RPMI7951 (cell line): ENCODE measurements at places on chromosomes 3 and 15.
A peak's percentile ranks its signal among the peaks of the same experiment; 100 is the strongest.

- DNase-seq = peak; percentile 81
Observed at GRCh38 chr15:80182611-80183261, 29.9 kb downstream of the FAH start.

- DNase-seq = peak; percentile 71
Observed at GRCh38 chr3:190862209-190863118, at the start of gene GMNC. Gene GMNC (minus strand): TSS chr3:190862694. CDS start chr3:190862615, 79 bp downstream.

DNA sequence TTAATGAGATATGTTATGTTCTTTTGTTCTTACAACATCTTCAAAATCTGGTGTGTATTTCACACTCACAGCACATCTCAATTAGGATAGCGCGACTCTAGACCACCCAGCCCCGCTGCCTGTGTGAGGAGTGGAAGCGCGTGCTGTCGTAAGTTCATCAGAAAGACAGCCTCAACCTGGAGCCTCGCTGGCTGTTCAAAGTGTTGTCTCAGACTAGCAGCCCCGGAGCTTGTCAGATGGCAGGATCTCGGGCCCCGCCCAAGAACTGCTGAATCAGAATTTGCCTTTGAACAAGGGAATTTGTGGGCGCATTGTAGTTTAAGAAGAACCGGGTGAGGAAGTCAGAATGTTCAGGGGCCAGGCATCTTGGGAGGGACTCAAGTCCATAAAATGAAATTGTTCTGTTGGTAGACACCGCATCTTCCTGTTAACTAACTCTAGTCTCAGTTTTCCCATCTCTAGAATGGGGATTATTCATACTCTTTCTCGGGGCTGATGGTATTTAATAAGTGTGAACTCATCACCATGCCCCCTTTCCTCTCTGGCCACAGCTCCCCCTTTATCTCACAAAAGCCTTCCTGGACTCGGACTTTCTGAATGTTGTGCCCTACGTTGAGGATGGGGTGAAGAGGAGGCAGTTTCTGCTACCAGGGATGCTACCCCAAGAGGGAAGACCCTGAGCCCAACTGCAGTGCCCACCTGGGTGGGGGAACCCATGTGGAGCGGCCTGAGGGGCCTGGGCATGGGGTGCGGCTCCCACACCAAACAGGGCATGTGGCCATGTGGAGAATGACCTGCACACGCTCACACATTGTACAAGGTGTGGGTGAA, 40.4 kb downstream of the BHLHE40 start:
- DNase-seq = no peak

GRCh38 chr15:101514318-101514717, 24.8 kb upstream of the PCSK6 start:
- no peak for DNase-seq

DNA sequence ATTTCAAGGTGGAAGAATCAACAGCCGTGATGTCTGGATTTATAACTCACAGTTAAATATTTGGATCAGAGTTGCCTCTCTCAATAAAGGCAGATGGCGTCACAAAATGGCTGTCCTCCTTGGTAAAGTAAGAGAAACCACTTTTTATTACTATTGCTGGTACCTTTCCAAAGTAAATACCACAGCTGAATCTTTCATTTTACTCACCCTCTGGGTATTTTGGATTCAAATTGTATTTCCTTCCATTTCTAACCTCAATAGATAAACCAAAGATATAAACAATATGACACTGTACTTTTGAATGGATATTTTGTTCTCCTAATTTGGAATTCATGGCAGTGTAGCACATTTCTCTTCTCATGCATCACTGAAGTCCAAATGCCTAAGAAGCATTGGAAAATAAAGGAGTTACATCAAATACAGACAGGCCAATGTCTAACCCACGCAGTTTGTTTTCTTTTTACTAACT, 29.5 kb downstream of the KLHL24 start:
- DNase-seq = peak; percentile 93

DNA sequence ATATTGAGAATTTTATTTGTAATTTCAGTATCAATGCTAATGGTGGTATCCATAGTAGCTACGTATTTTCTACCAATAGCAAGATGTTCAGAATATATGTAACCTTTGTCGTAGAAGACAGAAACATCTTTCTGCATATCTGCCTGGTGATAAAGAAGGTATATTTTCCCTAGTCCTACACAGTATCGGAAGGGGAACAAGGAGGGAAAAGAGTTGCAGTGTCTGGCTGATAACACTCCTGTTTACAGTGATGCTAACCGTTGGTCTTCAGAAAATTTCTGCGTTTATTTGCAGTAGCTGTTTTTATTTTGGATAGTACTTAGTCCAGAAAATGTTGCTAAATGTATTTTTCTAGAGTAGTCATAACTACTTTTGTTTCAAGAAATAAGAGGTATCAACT, 25.2 kb downstream of the TSC22D2 start:
- no peak for DNase-seq

DNA sequence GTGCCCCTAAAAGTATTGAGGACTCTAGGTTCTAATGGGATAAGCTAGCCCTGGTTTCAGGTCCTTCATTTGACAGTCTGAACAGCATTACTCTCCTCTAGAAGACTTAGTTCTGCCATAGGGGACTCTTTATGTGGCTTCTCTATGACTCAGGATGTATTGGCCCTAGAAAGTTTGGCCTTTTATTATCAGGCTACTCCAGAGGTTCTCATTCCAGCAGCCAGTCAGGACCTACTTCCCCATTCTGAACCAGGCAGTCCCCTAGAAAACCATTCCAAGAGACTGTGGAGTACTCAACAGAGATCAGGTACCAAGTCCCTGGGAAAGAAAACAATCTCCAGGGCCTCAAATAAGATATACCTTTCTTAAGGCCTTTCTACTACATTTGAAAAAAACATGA, 157.9 kb upstream of the TSPAN3 start:
- DNase-seq = no peak

DNA sequence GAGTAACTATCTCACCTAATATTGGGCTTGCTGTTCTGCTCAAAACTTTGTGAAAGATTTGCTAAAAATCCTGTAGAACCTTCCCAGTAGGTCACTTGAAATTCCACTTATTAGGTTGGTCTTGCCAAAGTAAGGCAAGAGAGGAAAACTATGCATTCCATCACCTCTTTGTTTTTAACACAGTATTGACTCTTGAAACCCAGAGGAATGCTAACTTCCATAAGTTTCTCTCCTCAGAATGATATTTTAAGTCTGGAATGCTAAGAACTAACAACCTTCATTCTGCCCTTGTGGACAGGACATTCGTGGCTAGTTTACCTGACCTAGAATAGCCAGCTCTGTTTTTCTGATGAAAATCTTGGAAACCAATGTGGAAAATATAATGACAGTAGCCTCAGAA, 154.5 kb downstream of the TMCO5A start:
- DNase-seq = no peak

DNA sequence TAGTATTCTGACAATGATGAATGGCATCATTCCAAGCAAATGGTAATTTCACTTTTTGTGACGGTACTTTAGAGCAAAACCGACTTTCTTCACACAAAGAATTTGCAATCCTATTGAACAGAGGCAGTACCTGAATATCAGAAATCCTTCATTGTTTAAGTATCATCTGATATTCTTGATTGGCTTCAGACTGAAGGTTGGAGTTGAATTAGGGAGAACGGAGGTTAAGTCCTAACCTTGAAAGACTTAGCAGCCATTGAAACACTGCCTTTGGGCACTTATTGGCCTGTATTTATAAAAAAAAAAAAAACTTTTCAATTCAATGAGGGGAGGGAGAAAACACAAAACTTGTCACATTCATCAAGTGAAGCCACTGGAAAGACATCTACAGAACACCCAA, 89.0 kb downstream of the MECOM start:
- no peak for DNase-seq

- DNase-seq = no peak
Observed at GRCh38 chr15:63719281-63719680, 114.5 kb downstream of the HERC1 start.

GRCh38 chr3:16102905-16103364, 71.5 kb upstream of the GALNT15 start:
- DNase-seq = peak; percentile 68

GRCh38 chr15:60611592-60612346, 132.8 kb upstream of the ICE2 start:
- DNase-seq = no peak

- no peak for DNase-seq
Observed at GRCh38 chr15:50484781-50485180, 60.6 kb downstream of the USP8 start.

- DNase-seq = no peak
Observed at GRCh38 chr15:101463270-101463669, 26.2 kb downstream of the PCSK6 start.

GRCh38 chr3:37985637-37986320, 4.8 kb upstream of the VILL start:
- no peak for DNase-seq

DNA sequence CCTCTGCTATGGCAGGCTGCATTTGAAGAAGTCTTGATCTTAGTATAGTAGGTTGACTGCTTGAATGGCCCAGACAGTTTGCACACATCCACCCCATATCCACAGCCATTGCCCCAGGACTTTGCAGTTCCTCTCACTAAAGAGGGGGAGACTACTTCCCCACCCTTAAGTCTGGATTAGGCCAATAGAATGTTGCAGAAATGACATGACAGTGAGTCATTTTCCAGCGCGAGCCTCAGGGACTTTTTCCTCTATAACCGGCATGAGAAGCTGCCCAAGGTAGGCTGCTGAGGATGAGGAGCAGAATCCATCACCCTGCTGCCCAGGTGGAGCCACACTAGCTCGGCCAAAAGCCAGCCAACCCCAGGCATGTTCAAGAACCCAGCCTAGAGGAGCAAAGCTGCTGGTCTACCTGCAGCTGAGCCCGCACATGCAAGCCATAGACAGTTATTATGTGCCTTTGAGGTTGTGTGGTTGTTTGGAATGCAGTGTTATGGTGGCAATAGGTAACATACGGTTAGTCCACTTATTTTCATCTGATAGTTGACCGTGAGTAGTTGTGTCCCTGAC, 113.9 kb downstream of the TLE3 start:
- DNase-seq = peak; percentile 83

- peak; percentile 35 for DNase-seq
Observed at GRCh38 chr3:46496746-46497555, 825 bp upstream of the RTP3 start.

- DNase-seq = no peak
Observed at GRCh38 chr15:42510258-42511006, 15.0 kb downstream of the SNAP23 start.

DNA sequence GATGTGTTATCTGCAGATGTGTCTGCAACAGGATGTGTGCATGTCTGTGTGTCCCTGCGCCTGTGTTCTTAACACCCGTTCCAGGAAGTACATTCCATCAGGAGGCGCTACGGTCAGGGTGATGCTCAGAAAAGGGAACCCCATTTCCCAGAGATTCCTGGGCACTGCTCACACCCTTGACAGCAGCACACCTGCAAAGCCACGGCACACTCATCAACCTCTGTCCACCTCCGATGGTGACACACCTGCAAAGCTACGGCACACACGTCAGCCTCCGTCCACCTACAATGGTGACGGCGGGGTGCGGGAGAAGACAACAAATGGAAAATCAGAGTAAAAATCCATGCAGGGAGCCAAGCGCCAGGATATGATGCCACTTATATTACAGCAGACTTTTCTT, 55.4 kb downstream of the NIPA2 start:
- DNase-seq = no peak

DNA sequence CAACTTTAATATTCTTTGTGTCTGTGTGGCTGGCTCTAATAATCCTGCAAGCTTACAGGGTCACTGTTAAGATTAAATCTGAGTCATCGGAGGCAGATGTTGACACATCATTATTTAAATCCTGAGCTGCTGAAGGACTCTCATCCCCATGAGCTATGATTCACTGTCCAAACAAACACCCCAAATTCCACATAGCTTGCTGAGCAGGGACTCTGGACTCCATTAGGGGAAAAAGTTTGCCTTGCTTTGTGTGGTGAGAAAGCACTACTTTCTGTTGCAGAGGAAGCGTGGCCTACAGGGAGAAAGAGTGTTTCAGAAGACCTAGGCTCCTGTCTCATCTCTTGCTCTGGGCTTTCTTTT, 213.7 kb downstream of the PDCD6IP start:
- peak; percentile 95 for DNase-seq

GRCh38 chr3:192422321-192422996, 304.9 kb downstream of the FGF12 start:
- DNase-seq = peak; percentile 65

- no peak for DNase-seq
Observed at GRCh38 chr3:194163697-194164096, 27.7 kb downstream of the HES1 start.

- DNase-seq = no peak
Observed at GRCh38 chr3:186487037-186487436, 57.1 kb downstream of the CRYGS start.

DNA sequence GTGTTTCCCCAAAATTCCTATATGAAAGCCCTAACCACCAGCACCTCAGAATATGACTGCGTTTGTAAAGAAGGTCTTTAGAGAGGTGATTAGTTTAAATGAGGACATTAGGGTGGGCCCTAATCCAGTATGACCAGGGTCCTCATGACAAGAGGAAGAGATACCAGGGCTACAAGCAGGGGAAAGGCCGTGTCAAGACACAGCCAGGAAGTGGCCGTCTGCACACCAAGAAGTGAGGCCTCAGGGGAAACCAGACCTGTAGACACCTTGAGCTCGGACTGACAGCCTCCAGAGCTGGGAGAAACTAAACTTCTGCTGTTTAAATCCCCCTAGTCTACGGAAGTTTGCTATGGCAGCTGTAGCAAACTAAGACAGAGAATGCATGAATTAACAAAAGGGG, 14.2 kb downstream of the KIF7 start:
- DNase-seq = no peak

GRCh38 chr3:53616971-53617892, 122.8 kb downstream of the CACNA1D start:
- DNase-seq = no peak

- no peak for DNase-seq
Observed at GRCh38 chr3:3753416-3753815, 45.8 kb upstream of the LRRN1 start.

- DNase-seq = no peak
Observed at GRCh38 chr15:34496207-34496995, 58.8 kb upstream of the GOLGA8A start.

DNA sequence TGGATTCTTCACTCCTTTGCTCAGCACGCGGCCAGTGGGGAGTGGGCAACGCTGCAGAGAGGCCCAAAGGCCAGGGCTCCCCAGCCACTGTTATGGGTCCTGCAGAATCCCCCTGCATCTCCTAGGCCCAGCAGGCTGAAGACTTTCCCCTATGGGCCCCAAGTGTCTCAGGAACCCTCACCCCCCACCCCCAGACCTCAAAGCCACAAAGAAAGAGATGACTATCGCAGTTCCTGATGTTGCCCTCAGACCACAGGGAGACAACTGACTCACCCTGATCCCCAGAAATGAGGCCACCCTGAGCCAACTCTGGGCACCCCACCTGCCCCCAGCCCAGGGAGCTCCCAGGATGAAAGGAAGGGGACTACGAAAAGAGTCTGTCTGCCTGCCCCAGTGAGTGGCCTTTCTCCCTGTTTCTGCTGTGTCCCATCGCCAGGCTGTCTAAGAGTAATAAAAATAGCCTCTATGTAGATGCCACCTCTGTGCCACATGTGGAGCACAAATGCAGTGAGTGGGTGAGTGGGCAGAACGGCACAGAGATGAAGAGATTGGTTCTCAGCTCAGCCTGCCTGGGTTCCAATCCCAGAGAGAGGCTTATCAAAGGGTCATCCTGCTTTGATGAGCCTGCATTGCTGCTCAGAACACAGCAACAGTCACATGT, 283.0 kb downstream of the UACA start:
- peak; percentile 65 for DNase-seq

GRCh38 chr3:170033489-170033888, 4.3 kb upstream of the GPR160 start:
- no peak for DNase-seq
